NCI-H446 treated with DMSO at 0.1 percent for 48 hours (cell line): ENCODE measurements at places on chromosomes 16 and 17.
A peak's percentile ranks its signal among the peaks of the same experiment; 100 is the strongest.

- no peak for DNase-seq
These were observed 6.7 kb upstream of the MPP3 start for GRCh38 chr17:43839670-43840108.

- no peak for DNase-seq
These were observed 146.9 kb downstream of the ANKFN1 start for GRCh38 chr17:56300144-56300543.

- no peak for DNase-seq
These were observed 5.4 kb downstream of the MARCHF10 start for GRCh38 chr17:62802561-62803205.

GRCh38 chr17:60604686-60605334 is 4.8 kb downstream of the PPM1D start:
- DNase-seq = peak; percentile 78

GRCh38 chr16:27972500-27972899 is 91.0 kb downstream of the GSG1L start:
- DNase-seq = no peak

DNA sequence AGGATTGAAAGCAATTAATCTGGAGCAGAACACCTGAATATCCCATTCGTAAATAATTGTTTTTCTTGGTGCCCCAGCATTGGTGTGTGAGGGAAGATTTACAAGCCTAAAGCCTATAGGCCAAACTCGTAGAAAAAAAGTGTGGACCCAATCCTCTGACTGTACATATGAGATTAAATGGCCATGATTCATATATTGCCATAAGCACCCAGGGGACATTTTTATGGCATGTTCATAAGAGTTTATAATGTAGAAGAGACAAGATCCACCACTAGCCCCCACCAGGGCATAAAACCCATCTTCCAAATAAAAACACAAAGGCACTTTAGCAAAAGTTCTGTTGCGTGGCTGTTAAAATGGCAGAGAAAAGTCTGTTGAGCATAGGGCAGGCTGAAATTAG is 15.5 kb upstream of the SALL1 start:
- no peak for DNase-seq

- peak; percentile 11 for DNase-seq
These were observed 696 bp downstream of the NETO2 start for GRCh38 chr16:47142821-47143676.

DNA sequence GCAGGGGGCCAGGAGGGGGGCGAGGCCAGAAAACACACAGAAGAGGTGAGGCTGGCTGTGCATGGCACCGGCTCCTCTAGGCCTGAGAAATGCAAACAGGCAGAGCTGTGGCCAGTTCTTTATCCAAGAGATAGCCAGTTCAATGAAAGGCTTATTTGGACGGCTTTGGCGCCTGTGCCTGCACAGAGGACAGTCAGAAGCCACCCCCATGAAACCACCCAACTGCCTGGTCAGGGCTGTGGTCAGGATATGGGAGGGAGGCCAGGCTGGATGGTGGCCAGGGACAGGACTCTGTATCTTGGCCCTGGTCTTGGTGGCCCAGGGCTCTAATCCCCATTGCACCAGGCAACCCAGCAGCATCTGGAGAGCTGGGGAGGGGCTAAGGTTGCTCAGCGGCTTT is 24.5 kb upstream of the GPRC5C start:
- no peak for DNase-seq

GRCh38 chr17:53571342-53571741 is 251.4 kb upstream of the KIF2B start:
- DNase-seq = no peak

DNA sequence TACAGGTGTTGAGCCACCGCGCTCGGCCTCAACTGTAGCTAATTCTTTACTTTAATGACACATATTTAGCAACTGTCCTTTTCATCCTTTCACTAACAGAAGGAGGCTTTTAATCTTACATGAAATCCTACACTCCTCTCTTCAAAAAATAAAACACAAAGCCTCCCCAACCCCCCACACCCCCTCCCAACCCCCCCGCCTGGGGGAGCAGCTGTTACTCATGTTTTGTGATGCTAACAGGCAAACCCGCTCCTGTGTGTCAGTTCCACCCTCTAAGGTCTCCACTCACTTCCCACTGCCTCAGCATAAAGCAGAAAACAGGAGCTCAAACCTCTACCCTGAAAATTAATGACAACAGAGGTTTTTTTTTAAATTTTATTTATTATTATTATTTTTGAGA is 55.4 kb upstream of the SLC25A19 start:
- no peak for DNase-seq

DNA sequence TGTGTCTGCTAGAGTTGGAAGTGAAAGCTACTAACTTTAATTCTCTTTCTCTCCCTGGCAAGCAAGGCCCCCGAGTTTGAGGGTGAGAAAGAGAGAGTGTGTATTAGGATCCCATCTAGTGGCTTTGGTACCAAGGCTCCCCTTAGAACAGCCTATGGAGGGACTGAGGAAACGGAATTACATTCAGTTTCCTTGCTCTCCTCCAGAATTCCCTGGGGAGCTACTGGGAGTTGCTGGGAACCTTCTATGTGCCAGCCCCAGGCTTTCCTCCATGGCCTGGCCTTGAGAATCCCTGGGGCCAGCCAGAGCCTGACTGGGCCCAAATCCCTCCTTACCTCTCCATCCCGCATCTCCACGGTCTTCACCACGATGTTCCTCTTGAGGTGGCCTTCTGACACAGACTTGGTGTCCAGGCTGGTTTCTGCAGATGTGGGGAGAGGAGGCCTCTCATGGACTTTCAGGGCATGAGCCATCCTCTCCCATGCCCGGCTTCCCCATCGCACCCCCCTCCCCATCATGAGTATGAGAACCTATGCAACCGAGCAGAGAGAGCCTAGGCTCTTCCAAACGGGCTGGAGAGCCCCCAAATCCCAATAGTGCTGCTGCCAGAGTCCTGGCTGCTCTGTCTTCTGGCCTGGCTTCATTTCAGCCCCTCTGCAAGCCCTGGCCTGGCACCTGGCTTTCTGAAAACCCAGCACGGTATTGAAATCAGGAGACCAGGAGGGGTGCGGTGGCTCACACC is 7.4 kb downstream of the GFAP start:
- no peak for DNase-seq

- DNase-seq = no peak
These were observed 878 bp downstream of the DLG4 start for GRCh38 chr17:7218758-7219157.

DNA sequence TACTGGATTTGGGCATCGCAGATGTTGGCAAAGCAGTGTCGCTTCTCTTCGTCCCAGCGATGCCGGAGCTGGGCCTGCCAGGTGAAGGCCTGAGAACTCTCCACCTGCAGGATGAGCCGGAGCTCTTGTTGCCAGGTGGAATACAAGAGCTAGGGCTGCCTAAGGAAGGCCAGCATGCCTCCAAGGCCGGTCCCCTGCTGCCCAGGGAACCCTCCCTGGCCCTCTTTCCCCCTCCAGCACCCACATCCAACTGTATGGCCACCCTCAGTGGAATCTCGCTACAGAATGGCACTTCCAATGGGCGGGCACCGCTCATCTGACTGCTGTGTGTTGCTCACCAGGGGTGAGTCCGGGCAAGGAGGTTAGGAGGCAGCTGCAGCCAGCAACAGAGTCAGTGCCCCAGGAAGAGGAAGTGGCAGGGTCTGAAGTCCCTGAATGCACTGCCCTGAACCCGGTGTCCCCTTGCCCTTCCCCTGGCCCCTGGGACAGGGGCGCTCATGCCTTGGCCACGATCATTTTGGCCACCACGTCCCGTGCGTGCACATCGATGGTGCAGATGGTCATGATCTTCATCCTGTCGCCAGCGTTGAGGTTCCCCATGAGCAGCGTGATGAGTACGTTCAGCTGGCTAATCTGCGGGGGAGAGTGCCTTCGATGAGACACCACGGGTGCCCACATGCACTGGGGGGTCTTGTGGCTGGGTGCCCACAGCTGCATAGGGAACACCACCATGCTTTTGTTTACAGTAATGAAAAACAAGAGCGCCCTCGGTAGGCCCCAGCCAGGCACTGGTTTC is 75.8 kb downstream of the DNAH17 start:
- no peak for DNase-seq

GRCh38 chr16:12311877-12312276 is 335.3 kb downstream of the SNX29 start:
- DNase-seq = no peak

DNA sequence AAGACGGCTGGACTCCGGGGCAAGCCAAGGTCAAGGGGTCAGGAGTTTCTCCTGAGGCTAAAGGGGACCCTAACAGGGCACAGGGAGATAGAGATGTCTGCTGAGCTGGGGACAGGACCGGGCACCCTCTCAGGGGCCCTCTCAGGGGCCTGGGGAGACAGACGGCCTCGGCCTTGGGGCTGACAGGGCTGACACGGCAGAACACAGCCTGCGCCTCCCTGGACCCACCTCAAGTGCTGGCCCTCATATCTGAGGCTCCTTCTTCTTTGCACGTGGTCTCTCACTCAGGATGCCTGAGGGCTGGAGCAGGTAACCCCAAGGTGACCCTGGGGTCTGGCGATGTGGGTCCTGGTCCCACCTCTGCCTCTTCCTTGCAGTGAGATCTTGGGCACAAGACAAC is 186.9 kb upstream of the TNRC6C start:
- DNase-seq = no peak

- DNase-seq = no peak
These were observed at the start of gene ORAI3 for GRCh38 chr16:30948667-30949649. Gene ORAI3 (plus strand): TSS chr16:30949068. CDS start chr16:30949290, 222 bp downstream.

- peak; percentile 77 for DNase-seq
These were observed 10.2 kb downstream of the EEF2K start for GRCh38 chr16:22216191-22216831.

GRCh38 chr16:21103941-21104860 is 46.4 kb downstream of the DNAH3 start:
- DNase-seq = no peak

DNA sequence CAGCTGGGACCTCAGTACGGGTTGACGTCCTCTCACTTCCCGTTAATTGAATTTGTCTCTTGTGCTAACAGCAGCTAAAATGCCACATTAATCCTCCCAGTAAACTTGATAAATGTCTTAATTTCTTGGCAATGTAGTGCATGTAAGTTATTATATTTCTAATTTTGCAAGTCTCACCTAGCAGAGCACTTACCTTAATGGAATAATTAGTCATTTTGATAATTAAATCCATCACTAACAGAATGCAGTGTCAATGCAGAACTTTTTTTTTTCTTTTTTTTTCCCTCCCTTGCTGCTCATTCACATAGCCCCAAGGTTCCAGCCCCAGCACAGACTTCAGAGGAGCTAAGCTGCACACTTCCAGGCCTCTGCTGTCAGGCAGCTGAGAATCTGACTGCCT is 376.5 kb downstream of the RBFOX1 start:
- no peak for DNase-seq

GRCh38 chr17:40321524-40321929 is 12.5 kb downstream of the RARA start:
- no peak for DNase-seq

DNA sequence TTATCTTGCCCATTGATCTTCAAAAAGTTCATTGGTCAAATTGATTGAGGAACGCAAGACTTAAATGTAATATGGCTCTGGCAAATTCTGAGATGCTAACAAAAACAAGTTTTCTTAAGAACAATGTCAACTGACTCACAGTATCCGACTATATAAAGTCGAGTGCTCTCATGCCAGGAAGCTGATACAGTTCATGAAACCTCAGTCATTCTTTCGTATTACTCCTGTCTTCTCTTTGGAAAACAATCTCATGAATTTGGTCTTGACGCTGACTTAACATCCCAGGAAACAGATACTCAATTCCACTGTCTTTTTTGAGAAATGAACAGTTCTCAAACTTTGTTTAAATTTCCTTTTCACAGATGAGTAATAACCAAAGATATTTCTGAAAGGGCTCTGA is 704.9 kb downstream of the MAF start:
- no peak for DNase-seq

DNA sequence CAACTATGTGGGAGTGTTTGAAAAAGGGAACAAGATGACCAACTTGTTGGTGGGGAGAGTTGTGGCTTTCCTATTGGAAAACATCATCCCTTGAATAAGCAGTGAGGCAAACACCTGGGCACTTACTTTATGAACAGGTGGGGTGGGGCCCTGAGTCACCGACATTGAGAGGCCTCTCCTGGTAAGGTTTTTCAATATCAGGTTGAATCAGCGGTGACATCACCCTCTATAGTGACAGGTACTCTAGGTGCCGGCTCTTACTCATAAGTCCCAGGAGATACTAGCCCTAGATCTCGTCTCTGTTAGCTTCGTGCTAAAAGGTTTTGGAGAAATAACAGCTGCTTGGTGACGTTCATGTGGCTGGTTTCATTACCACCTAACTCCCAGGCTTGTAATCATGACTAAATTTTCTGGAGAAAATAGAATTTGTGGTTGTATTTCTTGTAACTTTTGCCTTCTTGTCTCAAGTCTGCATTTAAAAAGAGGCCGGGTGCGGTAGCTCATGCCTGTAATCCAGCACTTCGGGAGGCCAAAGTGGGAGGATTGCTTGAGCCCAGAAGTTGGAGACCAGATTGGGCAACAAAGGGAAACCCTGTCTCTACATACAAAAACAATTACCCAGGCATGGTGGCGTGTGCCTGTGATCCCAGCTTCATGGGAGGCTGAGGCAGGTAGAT is 19.3 kb downstream of the CDH1 start:
- no peak for DNase-seq

GRCh38 chr17:80086081-80086480 is 15.3 kb upstream of the GAA start:
- no peak for DNase-seq

GRCh38 chr16:912684-913613 is 57.8 kb downstream of the LMF1 start:
- no peak for DNase-seq

- no peak for DNase-seq
These were observed 10.0 kb upstream of the C1QTNF8 start for GRCh38 chr16:1105888-1106620.

GRCh38 chr17:77070888-77071279 is 69.9 kb upstream of the SEC14L1 start:
- DNase-seq = no peak

GRCh38 chr17:48629411-48629759 is 3.2 kb upstream of the HOXB9 start:
- no peak for DNase-seq

- no peak for DNase-seq
These were observed 31.6 kb downstream of the IFT140 start for GRCh38 chr16:1580256-1580655.

DNA sequence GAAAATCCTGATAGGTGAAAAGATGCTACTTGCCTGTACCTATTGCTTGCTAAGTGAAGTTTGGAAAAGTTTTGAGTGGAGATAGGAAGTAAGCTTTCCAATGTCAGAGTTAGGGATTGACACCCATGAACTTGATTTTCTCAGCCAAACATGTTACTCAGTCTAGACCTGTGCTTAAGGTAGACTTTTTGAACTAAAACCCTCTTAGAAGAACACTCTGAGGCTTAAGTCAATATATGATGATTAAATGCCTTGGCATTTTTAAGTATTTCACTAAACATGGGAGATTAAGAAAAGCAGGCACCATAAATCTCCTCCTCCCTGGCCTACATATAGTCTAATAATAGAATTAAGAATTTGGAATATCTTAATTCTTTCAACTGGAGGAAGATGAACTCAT is 785.6 kb upstream of the SOX9 start:
- DNase-seq = no peak

- DNase-seq = no peak
These were observed 34.2 kb downstream of the RMI2 start for GRCh38 chr16:11379420-11379819.

- no peak for DNase-seq
These were observed 511.3 kb upstream of the HSBP1 start for GRCh38 chr16:83296505-83296904.

GRCh38 chr16:87765473-87765775 is 362 bp downstream of the KLHDC4 start:
- no peak for DNase-seq

GRCh38 chr16:81253141-81253540 is 14.7 kb downstream of the BCO1 start:
- no peak for DNase-seq
